ENCODE measurements at places on chromosomes 2 and 18.

GRCh38 chr18:37430357-37431076 is 135.1 kb downstream of the CELF4 start:
- no peak for DNase-seq

DNA sequence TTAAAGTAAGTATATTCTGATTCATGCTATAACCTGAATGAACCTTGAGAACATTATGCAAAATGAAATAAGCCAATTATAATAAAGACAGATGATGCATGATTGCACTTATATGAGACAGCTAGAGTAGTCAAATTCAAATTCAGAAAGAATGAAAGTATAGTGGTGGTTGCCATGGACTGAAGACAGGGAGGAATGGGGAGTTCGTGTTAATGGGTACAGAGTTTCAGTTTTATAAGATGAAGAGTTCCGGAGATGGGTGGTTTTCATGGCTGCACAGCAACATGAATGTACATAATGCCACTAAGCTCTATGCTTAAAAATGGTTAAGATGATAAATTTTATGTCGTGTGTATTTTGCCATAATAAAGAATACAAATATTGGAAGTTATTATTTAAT is 751.2 kb downstream of the TSN start:
- DNase-seq = no peak

GRCh38 chr2:186717320-186718007 is 23.6 kb downstream of the FAM171B start:
- DNase-seq = no peak

GRCh38 chr2:48597492-48597891 is 20.2 kb upstream of the GTF2A1L start:
- DNase-seq = no peak

DNA sequence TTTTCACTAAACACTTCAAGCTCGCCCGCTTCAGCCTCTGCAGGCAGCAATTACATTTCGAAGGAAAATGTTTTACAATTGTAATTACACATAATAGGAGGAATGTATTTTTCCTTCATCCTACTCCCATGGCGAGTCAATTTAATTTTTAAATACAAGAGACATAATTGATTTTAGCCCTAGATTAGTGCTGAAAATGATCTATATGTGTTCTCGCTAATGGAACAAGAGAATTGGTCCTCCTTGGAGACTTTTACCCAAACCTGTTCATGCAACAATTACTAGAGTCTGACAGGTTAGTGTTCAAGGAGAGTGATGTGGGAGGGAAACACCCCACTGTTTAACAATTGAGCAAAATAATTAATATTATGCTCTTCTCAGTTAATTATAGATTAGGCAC is 509.4 kb upstream of the SETBP1 start:
- DNase-seq = no peak

DNA sequence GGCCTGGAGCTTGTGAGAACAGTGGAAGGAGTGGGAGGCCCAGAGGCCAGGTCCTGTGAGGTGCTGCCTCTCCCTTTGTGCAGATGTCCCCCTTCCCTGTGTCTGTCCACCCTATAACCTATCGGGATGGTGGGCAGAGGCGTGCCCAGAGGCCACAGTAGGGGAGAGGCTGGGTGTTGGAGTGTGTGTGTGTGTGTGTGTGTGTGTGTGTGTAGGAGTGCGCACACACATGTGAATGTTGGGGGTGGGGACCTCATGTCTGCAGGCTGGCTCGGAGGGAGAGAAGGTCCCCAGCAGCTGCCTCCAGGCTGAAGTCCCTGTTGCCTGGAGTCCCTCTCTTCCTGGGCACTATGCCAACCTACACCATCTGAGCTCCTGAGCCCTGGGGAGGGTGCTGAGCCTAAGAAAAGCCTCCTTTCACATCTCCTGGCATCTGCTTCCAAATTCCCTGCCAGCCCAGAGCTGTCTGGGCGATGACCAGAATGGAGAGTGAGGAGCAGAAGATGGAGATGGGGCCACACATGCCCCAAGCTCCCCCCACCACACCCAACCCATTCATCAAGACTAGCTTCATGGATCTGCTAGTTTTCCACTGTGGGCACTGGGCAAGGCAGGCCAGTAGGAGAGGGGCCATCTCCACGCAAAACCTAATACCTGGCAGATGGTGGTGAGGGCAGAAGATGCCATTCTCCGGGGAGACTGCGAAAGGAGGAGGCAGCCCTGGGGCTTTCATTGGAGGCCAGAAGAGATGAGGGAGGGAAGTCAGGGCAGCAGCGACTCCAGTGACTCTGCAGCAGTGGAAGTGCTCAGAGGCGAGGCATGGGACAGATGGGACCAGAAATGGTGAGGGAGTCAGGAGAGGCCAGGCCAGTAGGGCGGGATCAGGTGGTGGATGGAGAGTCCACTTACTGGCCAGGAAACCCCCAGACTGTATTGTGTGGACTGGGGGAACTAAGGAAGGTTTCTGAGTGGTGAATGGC is 20.3 kb downstream of the KCNK3 start:
- DNase-seq = no peak

DNA sequence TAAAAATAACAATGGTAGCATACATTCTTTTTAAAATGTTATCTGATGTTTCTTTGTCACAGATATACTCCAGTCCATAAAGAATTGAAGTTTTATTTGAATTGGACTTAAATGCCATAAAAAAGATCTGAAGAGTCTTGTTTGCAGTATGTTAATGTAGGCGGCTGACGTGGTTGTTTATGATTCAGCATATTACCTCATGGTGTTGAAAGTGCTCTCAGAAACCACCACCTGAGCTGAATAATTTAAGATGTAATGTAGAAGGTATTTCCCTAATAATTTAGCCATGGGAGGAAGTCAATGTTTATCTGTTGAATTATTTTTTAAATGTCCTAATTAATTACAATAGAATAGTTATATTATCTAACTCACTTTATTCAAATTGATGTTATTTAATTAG is 58.6 kb upstream of the CHN1 start:
- no peak for DNase-seq

DNA sequence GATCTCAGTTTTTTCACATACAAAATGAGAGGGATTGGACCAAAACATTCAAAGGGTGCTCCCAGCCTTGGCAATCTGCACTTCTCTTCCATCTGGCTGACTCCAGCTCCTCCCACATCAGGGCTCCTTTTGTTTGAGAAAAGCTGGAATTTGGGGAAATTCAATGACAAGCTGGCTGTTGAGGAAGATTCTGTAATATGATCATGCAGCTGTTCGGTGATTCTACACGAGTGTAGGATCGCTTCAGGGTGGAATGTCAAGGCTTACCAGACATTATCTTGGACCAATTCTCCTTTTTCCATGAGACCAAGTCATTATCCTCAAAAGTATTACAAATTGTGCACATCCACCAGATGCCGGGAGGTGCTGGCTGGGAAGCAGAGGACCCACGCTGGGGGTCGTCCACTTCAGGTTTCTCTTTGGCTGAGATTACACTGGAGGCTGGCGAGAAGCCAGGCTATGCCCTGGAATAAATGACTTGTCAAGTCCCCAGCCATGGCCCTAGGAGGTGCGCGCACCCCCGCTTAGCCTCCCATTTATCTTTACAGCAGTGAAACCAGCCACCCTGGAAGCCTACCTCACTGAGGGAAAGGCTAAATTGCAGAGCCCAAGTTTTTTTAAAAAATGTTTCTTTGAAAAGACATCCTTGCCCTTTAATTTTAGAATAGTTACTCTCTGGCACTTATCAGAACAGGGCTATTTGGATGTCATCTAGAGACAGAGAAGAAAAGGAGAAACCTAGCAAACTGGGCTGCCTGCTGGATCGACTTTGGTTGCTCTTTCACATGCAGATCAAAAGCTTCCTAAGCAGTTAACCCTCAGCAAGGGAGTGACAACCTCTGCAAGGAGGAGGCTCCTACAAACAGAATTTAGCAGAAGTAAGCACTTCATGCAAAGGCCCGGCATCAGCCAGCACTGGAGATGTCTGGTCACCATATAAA is 42.5 kb upstream of the LCLAT1 start:
- peak; percentile 19 for DNase-seq

DNA sequence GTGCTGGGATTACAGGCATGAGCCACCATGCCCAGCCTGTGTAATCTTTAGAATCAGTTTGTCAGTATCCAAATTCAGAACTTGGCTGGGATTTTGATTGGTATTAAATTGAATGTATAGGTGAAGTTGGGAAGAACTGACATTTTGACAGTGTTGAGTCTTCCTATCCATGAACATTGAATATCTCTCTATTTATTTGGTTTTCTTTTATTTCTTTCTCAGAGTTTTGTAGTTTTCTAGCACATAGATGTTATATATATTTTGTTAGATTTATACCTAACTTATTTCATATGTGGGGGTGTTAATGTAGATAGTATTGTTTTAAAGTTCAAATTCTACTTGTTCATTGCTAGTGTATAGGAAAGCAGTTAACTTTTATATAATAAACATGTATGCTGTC is 31.5 kb downstream of the CEP192 start:
- no peak for DNase-seq

- DNase-seq = no peak
Observed at GRCh38 chr2:104930732-104931131, 76.8 kb downstream of the POU3F3 start.

GRCh38 chr2:61597300-61598289 is 59.4 kb upstream of the XPO1 start:
- no peak for DNase-seq

GRCh38 chr2:233865838-233866237 is 2.3 kb downstream of the MSL3B start:
- DNase-seq = no peak

- no peak for DNase-seq
Observed at GRCh38 chr2:162509288-162509968, 165.5 kb downstream of the GCA start.

GRCh38 chr2:157893611-157894010 is 17.5 kb upstream of the ACVR1 start:
- DNase-seq = no peak

DNA sequence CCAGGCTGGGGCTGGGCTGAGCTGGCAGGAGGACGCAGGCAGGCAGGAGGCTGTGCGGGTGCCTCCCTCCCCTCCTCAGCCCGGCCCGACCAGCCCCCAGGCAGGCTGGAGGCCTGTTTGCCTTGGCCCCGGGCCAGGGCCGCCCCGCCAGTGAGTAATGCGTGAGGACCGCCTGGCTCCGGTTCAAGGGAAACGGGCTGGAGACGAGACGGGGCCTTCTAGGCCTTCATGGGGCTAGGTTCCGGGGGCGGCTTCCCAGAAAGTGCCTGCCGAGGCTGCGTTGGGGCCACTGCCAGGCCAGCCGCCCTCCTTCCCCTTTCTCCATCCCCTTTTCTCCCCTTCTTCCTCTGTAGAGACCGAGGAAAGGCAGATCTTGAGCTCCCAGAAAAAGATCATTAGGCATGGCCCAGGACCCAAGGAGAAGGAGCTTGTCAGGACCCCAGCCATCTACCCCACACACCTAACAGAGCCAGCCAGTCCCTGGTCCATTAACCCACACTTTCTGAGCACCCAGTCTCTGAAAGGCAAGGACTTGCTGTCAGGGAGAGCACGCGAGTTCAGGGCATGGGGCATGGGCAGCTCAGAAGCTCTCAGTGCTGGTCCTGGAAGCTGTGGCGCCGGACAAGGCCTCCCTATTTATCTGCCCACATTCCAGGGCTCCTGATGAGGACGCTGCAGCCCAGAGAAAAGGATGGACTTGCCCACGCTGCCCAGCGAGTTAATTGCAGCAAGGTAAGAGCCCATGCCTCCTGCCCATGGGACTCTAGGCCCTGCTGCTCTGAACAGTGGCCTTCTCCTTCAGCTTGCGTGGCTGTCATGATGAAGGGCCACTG is 48.5 kb downstream of the SMAD7 start:
- DNase-seq = peak; percentile 88

- no peak for DNase-seq
Observed at GRCh38 chr2:59706729-59707128, 846.7 kb downstream of the BCL11A start.

- DNase-seq = no peak
Observed at GRCh38 chr2:10494351-10495066, 46.4 kb upstream of the ODC1 start.

DNA sequence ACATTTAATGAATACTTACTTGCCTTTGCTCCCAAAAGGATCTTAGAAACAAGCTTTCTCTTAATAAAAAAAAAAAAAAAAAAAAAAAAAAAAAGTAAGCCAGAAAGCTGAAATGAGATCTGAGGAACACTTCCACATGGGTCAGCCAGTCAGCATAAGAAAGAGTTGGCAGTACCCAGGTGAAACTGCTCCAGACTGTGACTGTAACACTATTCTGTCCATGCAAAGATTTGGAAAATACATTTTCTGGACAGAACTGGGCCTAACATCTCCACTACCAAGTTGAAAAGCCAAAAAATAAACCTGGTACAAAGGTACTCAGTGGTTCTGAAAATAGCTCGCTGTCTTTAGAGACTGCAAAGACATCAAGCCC is 135.7 kb downstream of the THADA start:
- DNase-seq = no peak

DNA sequence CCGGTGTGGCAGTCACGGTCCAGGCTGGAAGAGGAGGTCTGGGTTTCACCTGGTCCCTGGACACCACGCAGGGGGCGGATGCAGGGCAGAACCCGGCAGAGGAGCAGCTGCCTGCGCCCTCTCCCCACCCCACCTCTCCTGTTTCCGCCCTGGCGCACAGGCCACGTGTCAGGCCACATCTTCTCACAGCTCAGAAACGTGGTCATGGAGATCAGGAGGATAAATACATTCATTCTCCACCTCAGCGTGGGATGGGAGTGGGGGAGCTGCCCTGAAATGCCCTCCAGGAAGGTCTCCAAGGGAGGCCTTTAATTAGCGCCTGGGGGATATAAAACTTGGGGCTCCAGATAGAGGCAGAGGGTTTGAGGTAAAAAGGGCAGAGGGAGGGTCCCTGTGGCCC is 142.0 kb downstream of the KCTD1 start:
- DNase-seq = no peak

- no peak for DNase-seq
Observed at GRCh38 chr2:115083225-115083624, 640.8 kb downstream of the DPP10 start.

DNA sequence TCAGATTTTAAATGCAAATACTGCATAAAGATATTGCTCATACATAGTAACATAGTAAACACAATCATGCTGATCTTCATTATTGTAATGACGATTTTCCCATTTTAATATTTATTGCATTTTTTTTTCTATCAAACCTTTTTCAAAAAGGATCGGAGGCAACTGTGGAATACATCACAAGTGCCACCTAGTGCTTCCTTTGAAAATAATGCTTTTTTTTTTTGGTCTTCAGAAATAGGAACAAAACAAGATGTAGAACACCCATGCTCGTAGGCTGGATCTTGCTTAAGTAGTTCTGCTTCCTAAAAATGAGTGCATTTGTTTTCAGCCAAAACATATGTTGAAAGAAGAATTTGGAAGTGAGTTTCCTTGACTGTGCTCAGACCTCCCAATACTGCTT is 35.7 kb upstream of the GPR155 start:
- DNase-seq = peak; percentile 8
